ENCODE measurements at places on chromosomes 4 and X.
A peak's percentile ranks its signal among the peaks of the same experiment; 100 is the strongest.

DNA sequence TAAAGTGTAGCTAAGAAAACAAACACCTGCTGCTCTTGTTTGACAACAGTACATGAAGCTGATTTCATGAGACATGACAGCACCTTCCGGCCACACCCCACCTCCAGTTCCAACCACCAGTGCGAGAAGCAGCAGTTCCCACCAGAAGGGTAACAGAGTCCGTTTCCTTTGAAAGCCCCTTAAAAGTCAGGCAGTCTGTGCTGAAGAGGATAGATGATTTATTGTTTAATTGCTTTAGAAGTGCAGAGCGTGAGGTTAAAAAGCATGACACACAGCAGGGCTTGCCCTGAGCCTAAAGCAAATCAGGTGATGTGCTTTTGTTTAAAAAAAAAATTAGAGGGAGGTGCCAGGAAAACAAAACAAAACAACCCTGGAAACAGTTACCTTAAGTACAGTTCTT is 82.6 kb downstream of the HADH start:
- DNase-seq, result peak; percentile 38

DNA sequence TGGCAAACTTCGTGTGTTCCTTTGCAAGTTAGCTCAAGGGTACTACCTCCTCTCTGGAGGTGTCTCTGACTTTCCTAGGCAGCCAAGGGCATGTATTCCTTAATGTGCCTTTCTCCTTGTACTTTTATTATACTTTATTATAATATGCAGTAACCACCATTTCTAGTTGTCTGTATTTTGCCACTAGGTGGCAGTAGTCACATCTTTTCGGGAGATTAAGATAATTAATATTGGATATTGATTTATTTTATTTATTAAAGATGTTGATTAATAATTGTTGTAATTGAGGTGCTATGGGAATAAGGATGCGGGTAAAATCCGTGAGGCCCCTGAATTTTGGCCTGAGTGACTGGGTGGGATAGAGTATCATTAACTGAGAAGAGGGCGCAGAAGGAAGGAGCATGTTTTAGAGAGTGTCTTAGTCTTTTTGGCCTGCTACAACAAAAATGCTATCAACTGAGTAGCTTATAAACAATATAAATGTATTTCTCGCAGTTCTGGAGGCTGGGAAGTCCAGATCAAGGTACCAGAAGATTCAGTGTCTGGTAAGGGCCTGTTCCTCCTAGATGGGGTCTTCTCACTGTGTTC is 153.3 kb downstream of the TMEM164 start:
- no peak for DNase-seq

- no peak for DNase-seq
These were observed 278.3 kb downstream of the SPRY1 start for GRCh38 chr4:123674762-123675465.

DNA sequence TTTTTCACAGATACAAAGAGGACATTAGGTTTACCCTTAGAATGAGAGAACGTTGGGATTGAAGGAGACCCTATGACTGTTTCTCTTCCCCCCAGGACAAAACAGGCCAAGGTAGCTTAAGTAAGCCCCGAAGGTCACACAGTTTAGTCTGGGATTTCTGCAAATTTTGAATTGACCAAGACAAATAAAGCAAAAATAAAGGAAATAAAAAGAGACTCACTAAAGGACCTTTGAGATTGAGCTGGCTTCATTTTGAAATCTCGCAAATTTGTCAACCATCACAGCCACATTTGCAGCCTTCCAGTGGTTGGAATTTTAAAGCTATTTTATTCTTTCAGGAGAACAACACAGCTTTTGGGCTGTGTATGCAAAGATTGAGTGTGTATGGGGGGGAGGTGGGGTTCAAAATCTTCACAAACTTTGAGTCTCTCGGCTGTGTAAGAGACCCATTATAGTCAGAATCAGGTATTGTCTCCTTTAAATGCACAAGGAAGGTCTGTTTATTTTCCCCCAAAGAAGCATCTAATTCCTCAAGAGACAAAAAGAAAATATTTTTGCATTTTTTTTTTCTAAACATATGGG is 4.2 kb downstream of the TMSB4X start:
- DNase-seq, result no peak

DNA sequence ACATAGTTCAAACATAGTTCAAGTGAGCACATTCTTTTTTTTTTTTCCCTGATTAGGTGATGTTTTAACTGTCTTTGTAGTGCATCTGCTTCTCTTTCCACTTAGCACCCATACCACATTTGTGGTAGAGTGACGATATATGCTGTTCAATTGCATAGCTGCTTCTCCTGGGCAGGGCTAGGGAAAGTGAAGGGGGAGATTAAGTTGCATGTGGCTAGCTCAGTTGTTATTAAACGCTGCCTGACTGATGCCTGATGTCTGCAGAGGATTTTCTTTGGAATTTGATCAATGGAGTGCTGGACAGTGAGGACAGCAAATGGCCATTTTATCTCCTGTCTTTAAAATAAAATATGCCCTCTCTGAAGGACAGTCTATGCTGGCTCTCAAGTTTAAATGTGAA is 63.7 kb downstream of the ANK2 start:
- no peak for DNase-seq

- DNase-seq, result no peak
These were observed 20.4 kb downstream of the BMP2K start for GRCh38 chr4:78796526-78796925.

GRCh38 chrX:45823536-45823935 is 622.9 kb upstream of the DIPK2B start:
- no peak for DNase-seq

GRCh38 chrX:45449982-45450381 is 249.3 kb upstream of the DIPK2B start:
- DNase-seq, result no peak

GRCh38 chr4:152535360-152535902 is 461 bp downstream of the FBXW7 start:
- DNase-seq, result no peak

DNA sequence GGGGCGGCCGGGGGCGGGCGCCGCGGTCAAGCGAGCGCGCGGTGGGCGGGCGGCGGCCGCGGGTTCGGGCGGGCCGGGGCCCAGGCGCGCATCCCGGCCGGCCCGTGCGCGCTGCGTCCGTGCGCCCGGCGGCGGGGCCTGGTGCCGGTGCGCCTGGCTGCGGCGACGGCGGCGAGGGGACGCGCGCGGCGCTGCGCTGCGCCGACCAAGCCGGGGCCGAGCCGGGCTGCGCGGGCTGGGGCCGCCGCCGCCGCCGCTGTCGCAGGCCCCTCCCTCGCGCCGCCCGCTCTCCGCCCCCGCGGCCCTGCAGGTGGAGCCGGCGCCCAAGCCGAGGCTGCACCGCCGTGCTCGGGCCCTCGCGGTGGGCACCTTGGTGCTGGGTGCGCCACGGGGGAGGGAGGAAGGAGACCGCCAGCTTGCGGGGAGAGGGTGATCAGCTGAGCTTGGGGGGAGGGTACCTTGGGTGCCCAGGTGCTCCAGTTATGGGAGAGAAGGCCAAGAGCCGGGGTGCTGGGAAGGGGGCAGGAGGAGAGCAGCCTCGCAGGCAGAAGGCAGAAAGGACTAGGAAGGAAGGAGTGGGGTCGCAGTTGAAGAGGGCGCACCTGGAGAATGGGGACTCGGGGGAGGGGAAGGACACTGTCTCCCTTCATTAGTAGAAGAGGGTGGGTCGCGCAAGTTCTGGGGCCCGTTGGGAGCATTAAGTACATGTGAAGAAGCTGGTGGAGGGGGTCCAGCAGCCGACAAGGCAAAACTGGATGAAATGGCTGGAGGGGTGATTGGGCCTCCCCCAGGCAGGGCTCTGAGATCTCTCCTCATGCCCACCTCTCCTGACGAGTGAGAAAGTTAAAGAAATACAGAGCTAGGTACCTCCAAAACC is at the start of gene PPP2R2C:
Gene PPP2R2C, minus strand, starts transcription at position 228 of the 877 bp plus-strand sequence. CDS start 385 bp downstream, outside the sequence.
- DNase-seq, result no peak

- DNase-seq, result no peak
These were observed 48.0 kb upstream of the HDAC8 start for GRCh38 chrX:72620550-72621145.

DNA sequence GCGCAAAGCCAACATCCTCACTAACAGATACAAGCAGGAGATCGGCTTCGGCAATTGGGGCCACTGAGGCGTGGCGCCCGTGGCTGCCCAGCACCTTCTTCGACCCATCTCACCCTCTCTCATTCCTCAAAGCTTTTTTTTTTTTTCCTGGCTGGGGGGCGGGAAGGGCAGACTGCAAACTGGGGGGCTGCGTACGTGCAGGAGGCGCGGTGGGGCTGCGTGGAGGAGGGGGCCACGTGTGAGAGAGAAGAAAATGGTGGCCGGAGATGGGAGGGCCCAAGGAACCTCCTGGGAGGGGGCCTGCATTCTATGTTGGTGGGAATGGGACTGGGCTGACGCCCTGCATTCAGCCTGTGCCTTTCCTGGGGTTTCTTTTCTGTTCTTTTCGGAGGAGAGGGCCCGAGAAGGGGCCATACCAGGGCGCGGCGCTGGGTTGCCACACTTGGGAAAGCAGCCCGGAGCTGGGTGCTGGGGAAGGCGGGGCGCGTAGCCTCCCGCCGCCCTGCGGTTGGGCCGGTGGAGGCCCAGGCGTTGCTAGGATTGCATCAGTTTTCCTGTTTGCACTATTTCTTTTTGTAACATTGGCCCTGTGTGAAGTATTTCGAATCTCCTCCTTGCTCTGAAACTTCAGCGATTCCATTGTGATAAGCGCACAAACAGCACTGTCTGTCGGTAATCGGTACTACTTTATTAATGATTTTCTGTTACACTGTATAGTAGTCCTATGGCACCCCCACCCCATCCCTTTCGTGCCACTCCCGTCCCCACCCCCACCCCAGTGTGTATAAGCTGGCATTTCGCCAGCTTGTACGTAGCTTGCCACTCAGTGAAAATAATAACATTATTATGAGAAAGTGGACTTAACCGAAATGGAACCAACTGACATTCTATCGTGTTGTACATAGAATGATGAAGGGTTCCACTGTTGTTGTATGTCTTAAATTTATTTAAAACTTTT is 4.5 kb downstream of the MID1IP1 start:
- no peak for DNase-seq

DNA sequence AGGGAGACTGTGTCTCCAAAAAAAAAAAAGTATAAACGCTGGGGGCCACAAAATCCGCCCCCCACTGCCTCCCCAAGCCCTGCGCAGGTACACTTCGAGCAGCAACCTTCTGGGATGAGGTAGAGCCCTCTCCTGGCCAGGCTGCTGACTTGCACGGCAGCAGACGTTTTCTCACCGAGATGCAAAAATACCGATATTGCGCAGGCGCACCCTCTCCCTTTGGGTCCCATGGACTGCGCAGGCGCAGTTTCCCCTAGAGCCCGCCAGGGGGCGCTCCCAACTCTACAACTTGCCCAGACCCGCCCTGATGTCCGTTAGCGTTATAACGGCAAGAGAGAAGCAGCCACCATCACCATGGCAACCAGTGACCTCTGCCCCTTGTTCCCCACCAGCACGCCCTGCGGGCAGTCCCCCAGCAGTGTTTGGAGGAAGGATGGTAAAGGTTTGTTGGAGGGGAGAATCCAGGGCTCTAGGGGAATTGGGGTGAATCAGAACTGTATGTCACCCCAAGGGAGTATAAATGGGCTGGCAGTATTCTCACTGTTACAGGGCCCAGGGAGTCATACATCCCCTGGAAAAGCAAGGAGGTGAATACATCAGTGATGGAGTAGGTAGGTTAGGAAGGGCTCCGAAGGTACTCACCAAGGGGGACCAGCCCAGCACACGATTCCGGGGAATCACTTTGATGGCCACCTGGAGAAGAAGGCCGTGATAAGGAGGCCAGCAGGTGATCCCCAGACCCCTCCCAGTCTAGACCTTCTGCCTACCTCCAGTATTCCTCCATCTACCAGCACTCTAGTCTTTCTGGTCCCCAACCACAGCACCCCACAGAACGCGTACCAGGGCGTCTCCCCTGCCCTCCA is 1.5 kb downstream of the PIM2 start:
- peak; percentile 88 for DNase-seq

- DNase-seq, result no peak
These were observed 255.4 kb upstream of the CXorf51A start for GRCh38 chrX:147069926-147070325.

GRCh38 chr4:182062936-182063335 is 180.3 kb upstream of the TENM3 start:
- no peak for DNase-seq

- no peak for DNase-seq
These were observed 5.2 kb downstream of the CDK16 start for GRCh38 chrX:47223476-47224250.

DNA sequence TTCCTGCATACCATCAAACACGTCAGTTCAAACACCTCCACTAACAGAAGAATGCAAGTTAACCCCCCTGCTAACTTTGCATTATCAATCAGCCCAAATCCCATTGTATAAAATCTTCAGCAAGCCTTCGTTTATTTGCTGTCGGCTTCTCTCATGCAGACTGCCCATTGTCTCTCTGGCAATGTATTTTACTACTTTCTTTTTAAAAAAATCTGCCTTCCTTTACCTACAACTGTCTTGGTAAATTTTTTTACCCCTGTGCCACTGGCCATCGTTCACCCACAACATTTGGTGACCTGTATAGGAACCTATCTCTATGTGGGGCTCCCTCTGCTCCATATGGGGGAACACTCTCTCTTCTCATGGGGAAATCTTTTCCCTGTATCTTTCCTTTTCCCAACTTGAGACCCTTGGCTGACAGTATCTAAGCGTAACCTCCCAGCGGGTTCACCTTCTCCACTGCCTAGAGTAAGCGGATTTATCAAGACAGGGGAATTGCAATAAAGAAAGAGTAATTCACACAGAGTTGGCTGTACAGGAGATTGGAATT is 244.6 kb downstream of the CPXCR1 start:
- DNase-seq, result no peak

GRCh38 chr4:76963131-76963750 is 13.7 kb downstream of the SEPTIN11 start:
- no peak for DNase-seq

DNA sequence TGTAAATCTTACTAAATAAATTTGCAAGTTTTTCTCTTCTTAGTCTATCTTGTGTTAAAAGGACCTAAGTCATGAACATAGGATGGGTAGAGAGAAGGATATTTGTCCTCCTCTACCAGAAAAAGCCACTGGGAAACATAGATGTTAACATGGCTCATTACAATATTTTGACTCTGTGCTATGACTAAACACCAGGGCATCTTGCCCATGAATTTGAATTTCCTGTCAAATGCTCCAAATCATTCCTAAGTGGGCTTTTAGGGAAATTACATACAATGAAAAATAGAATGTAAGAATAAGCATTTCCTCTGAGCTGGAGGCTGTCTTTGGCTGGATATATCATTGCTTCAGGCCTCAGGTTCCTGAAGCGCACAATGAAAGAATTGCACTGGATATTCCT is 39.1 kb downstream of the ANOS1 start:
- no peak for DNase-seq

- peak; percentile 90 for DNase-seq
These were observed 29.0 kb downstream of the RNF4 start for GRCh38 chr4:2497931-2498330.

GRCh38 chr4:125315576-125316400 is 1.0 kb downstream of the FAT4 start:
- DNase-seq, result no peak
